ENCODE measurements at places on chromosomes 4 and X.
A peak's percentile ranks its signal among the peaks of the same experiment; 100 is the strongest.

DNA sequence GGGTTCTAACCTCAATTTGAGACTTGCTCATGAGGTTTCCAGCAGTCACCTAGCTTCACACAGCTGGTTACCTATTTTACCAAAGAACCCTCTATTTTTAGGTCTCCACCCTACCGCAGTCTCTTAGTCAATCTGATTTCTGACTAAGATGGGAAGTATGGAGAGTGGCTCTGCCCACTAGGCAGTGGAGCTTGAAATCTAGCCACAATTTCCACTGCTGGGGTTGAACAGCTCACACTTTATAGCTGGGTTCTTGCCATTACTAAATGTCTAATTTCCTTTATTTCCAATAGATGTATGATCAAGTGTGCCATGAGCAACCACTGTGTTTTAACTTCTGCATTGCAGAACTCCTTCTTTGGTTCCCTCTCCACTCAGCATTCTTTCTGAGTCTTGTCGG is 43.1 kb downstream of the GASK1B start:
- no peak for DNase-seq

DNA sequence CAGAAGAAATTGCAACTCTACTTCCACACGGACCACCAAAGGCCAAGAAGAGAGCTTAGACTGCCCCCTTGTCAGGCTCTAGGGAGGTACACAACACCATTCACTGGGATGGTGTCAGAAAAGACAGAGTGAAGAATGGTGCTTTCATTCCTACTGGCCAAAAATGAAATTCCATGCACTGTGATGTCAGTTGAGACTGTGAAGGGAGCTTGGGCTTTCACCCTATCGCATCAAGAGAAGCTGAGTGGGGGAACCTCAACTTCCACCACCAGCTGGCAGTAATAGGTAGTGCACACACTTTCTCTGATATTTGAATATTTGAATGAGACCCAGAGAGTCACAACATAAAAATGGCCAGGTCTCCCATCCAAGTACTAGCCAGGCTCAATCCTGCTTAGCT is 65.9 kb downstream of the ZNF711 start:
- no peak for DNase-seq

- no peak for DNase-seq
Measured at GRCh38 chrX:83916525-83916924, 55.6 kb downstream of the CYLC1 start.

- no peak for DNase-seq
Measured at GRCh38 chr4:3293401-3294391, 875 bp downstream of the RGS12 start.

DNA sequence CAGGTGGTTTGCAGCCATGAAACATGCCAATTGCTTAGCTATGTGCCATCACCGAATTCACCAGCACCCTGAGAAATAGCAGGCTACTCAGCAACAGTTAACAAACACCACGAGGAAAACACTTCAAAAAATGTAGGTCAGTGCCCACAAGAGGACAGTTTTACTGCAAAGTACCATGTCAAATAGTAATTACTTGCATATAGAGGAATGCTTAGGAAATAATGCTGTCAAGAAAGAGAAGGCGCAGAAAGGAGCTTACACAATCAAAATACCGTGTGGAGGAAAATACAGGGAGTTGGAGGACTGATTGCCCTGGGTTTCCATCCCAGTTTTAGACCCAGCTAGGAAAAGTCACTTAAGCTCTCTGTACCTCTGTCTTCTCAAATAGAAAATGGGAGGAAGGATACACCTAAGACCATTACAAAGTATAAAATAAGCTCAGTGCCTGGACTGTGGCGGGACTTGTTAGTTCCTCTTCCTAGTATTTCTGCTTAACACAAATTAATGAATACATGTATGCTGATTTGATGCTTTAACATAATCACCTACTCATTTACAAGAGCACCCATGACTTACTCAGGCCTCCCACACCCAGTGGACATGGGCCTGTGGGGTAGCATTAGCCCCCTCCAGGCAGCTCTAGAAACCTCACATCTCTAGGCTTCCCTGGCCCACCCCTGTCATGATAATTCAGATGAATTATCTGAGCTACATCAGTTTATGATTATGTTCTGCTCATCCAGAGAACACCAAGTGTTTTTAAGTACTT is 44.5 kb upstream of the IL21 start:
- no peak for DNase-seq

DNA sequence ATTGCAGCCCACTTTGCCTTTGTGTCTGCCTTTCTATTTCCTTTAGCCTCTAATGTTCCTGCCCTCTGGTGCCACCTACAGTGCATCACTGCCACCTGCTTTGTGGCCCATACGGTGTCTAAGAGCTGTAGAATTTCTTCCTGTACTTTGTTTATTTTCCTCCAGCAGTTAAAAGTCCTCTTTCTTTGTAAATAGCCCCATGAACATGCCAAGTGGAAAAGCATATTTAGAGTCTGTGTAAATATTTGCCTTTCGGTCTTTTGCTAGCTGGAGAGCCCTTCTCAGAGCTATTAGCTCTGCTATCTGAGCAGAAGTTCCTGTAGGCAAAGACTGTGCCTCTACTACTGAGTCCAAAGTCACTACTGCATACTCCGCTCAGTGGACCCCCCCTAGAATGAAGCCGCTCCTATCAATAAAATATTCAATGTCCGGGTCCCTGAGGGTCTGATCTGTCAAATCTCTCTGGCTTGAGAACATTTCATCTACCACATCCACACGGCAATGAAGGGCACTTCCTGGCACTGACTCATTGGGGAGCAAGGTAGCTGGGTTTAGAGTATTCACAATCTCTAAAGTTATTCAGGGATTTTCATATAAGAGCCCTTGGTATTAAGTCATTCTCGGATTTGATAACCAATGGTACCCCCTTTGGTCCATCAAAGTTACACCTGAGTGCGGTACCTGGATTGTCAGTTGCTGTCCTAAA is 36.3 kb downstream of the SULT1E1 start:
- DNase-seq: peak; percentile 21

- DNase-seq: no peak
Measured at GRCh38 chr4:47891928-47892327, 22.5 kb downstream of the NFXL1 start.

DNA sequence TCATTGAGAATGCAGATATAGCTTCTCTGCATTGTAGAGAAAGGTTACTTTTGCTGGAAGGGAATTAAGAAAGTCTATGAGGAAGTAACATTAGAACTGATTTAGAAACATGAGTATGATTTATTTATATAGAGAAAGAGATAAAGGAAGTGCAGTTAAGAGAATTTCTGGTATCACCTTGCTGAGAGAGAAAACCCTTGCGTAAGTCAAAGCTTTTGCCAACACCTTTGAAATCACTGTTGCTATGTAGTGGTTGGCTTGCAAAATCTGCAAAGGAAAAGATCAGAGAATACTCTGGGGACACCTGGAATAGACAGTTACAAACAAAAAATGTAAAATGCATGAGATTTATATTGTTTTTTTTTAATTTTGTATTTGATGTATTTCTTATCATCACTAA is 137.3 kb upstream of the RXFP1 start:
- no peak for DNase-seq

DNA sequence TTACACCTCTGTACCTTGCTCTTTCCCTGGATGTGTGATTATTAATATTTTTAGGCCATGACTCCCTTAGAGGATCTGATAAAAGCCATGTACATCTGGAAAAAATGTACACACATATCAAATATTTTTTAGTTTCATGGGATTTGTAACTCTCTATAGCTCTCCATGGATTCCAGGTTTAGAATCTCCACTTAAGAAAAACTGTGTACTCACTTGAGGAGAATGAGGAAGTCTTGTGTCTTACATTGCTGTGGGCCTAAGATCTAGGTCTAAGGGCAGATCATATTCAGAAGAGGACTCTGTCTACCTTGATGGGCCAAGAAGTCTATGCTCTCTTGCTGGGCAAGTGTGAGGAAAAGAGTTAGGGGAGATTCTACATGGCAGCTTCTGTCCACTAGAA is 98.0 kb downstream of the RRAGB start:
- no peak for DNase-seq

DNA sequence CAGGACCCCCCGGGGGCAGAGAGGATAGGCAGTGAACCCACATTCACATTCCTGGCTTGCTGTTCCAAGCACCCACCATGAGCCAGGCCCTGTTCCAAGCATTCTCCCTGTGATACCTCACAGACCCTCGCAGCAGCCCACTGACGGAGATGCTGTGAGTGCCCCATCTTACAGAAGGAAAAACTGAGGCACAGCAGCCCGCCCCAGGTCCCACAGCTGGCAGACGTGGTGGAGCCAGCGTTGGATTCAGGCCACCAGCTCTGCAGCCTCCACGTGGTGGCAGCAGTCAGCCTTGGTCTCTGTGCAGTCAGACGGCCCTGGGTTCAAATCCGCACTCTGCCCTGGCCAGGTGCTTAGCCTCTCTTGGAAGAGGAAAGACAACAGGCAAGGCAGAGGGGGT is 16.8 kb downstream of the MAN2B2 start:
- no peak for DNase-seq

DNA sequence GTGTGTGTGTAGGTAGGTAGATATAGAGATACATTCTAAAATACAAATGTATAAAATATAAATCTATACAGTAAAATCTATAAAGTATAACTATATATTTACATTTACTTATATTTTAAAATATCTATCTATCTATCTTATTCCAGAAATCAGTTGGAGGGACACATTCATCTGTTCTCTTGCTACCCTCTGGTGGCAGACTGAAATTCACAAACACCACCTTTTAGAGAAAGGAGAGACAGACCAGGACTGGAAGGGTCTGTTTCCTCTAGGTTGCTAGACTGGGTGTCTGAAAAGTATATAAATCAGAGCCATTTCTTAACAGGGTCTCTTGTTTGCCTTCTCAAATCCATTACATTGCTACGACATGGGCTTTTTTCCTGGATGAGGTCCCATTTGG is 343.0 kb downstream of the OPHN1 start:
- peak; percentile 2 for DNase-seq

GRCh38 chr4:1864076-1865008 is 6.9 kb upstream of the NSD2 start:
- DNase-seq: no peak

GRCh38 chr4:167088115-167088514 is 146.2 kb downstream of the SPOCK3 start:
- no peak for DNase-seq

GRCh38 chr4:139852612-139853269 is 187.1 kb downstream of the MGST2 start:
- DNase-seq: no peak

DNA sequence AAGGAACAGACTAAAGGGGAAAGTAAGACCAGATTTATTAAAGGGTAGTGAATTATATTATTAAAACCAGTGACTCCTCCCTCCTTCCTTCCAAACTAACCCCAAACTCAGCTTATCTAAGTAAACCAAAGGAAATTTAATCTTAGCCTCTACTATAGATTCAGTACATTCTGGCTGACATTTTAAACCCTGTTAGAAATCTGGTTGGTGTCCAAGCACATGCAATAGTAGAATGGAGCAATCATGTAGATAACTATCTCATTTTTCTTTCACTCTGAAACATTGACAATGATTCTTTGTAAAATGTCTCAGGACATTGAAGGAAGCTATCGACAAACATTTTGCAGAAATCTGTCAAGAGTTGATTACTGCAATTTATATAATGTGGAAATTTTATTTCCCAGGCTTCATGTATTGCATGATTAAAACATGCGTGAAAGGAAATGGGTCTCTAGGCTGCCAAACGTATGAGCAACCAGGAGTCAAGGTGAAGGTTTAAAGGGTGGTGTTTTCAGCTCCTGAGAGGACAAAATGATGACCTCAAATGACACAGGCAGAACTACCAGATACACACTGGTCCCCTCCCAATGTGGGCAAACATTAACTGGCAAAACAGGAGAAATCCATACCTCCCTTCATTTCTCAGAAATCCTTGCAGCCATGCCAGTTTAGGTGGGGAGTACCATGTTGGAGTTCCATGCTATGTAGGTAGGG is 58.2 kb upstream of the RBM47 start:
- DNase-seq: no peak

- DNase-seq: peak; percentile 66
Measured at GRCh38 chrX:12973561-12974304, 1.2 kb upstream of the TMSB4X start.

DNA sequence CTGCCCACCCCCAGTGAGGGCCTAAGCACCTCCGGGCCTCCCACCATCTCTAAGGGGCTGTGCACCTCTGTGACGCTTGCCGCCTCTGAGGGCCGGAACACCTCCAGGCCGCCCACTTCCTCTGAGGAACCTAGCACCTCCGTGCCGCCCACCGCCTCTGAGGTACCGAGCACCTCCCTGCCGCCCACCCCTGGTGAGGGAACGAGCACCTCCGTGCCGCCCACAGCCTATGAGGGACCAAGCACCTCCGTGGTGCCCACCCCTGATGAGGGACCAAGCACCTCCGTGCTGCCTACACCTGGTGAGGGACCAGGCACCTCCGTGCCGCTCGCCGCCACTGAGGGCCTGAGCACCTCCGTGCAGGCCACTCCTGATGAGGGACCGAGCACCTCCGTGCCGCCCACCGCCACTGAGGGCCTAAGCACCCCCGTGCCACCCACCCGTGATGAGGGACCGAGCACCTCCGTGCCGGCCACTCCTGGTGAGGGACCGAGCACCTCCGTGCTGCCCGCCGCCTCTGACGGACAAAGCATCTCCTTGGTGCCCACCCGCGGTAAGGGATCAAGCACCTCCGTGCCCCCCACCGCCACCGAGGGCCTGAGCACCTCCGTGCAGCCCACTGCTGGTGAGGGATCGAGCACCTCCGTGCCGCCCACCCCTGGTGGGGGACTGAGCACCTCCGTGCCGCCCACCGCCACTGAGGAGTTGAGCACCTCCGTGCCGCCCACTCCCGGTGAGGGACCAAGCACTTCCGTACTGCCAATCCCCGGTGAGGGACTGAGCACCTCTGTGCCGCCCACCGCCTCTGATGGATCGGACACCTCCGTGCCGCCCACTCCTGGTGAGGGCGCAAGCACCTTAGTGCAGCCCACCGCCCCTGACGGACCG is 977 bp downstream of the MAGEE1 start:
- no peak for DNase-seq

DNA sequence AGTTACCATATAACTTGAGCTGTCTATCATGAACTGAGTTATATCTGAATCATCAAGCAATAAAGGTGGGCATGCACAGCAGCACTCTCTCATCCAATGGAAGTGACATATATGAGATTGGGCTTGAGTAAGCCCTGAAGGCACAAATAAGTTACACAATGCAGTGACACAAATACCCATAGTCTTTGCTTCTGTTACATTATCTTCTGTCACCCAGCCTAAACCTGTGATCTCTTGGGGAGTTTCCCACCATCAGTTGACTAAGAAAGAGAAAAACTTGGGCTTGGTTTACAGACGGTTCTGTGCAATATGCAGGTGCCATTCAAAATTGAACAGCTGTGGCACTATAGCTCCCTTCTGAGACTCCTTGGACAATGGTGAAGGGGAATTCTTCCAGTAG is 138.8 kb upstream of the IL15 start:
- no peak for DNase-seq

DNA sequence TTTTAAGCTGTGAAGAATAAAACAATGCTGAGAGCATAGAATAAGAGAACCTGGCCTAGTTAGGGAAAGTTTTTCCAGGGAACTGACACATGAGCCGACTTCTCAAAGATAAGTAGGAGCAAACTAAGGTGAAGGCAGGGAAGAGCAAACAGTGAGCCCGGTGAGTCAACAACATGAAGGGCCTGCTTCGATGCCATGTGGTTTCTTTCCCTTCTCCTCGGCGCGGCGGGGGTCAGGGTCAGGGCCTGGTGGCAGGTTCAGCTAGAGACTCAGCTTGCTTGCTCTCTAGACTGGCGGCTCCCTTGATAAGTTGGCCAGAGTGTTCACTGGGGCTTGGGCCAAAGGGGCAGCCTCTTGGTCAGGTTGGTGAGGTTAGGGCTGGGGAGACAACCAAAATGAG is 81.1 kb downstream of the DLG3 start:
- DNase-seq: no peak

GRCh38 chrX:87968118-87968517 is 450.5 kb downstream of the KLHL4 start:
- no peak for DNase-seq

GRCh38 chr4:7539659-7540058 is 104.9 kb upstream of the PSAPL1 start:
- no peak for DNase-seq

All from pons (tissue), 1 donor.